Activated CD8-positive, alpha-beta memory T cell treated with anti-CD3 and anti-CD28 coated beads, Interleukin-2, amount 50 U/mL, for 48 hours (primary cell): ENCODE measurements at places on chromosomes 12 and 14.
A peak's percentile ranks its signal among the peaks of the same experiment; 100 is the strongest.

GRCh38 chr12:58529897-58530741 lies 390.2 kb downstream of the LRIG3 start:
- DNase-seq = no peak

DNA sequence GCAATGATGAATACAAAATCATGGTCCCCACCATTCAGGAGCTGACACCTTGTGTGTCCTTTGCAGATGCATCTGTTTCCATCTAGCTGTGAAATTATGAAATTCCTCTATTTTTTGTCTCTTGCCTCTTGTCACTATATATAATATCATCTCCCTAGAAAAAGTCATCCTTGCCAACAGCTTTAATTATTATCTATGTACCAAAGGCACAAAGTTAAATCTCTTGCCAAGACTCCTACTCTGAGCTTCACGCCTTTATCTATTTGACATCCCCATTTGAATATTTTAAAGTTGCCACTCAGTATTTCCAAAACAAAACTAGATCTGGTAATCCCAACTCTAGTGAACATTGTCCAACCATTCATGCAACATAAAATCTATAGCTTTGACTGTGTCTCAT lies 32.0 kb upstream of the PRB2 start:
- DNase-seq = no peak

DNA sequence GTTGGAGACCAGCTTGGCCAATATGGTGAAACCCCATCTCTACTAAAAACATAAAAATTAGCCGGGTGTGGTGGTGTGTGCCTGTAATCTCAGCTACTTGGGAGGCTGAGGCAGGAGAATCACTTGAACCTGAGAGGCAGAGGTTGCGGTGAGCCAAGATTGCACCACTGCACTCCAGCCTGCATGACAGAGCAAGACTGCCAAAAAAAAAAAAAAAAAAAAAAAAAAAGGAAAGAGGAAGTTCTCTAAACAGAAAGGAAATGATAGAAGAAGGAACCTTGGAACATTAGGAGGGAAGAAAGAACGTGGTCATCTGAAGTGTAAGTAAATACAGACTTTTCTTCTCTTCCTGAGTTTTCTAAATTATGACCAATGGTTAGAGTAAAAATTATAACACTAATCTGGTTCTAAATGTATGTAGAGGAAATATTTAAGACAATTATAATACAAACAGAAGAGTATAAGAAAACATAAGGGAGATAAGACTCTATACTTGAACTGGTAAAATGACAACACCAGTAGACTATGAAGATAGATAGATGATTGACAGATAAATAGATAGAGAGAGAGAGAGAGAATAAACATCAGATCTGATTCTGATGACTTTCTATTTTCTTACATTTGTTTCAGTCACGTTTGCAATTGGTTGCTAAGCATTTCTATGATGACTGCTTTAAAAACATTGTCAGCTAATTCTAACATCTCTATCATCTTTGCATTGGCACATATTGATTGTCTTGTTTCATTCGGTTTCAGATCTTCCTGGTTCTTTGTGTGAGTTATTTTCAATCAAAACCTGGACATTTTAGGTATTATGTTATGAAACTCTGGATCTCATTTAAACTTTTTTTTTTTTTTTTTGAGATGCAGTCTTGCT lies 12.9 kb upstream of the CORO1C start:
- DNase-seq = no peak

- DNase-seq = no peak
These were observed 30.8 kb downstream of the SRRM4 start for GRCh38 chr12:119012179-119012578.

- DNase-seq = no peak
These were observed at the start of gene HPD for GRCh38 chr12:121858662-121859572. TSS of gene HPD (minus strand) at chr12:121858859. CDS start at chr12:121858823, 36 bp downstream.

GRCh38 chr12:117629454-117629853 lies 268.0 kb upstream of the NOS1 start:
- DNase-seq = no peak

- DNase-seq = no peak
These were observed 151.1 kb downstream of the KIF26A start for GRCh38 chr14:104289507-104289906.

DNA sequence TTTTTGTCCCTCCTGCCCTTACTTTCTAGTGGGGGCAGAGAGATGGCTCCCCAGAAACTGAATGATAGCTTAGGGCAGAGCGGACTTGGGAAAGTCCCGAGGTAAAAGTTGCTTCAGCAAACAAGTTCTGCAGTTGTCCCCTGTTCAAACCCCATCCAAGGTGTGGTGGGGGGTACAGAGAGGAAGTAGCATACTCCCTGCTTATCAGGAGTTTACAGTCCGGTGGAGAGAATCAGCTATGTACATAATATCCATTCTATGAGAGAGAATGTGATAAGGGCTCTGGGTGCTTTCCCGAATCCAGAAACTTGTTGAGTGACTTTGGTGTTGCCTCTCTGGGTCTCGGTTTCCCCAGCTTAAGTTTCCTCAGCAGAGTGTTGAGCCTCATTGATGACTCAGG lies 40.4 kb upstream of the VRK1 start:
- DNase-seq = no peak

DNA sequence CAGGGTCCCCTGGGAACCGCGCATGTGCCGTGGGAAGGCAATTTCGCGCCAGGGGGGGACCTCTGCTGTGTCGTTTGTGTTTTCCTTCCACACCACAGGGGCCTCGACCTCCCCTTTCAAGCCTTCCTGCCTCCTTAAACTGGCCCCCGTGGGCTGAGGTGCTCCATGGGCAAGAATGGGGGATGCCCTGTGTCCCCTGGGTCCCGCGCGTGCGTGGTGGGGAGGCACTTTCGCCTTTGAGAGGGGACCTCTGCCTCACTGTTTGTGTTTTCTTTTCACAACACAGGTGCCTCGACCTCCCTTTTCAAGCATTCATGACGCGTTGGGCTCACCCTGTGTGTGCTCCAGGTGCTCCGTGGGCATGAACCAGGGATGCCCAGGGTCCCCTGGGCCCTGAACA lies 348.8 kb downstream of the ALG10 start:
- no peak for DNase-seq

DNA sequence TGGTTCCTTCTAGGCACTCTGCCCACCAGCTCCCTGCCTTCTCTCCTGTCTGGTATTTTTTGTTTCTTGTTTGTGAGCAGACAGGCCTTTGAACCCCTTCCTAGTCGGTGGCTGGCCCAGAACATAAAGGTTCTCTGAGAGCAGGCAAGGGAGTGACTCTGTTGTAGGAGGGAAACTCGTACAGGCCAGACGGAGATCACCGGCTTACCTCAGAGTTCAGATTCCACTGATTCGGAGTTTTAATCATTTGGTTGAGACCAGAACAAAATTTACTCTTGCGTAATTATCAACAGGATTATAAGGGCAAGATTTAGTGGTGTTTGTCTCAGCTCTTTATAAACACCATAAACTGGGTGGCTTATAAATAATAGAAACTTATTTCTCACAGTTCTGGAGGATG lies 128.3 kb downstream of the PLXNC1 start:
- no peak for DNase-seq

DNA sequence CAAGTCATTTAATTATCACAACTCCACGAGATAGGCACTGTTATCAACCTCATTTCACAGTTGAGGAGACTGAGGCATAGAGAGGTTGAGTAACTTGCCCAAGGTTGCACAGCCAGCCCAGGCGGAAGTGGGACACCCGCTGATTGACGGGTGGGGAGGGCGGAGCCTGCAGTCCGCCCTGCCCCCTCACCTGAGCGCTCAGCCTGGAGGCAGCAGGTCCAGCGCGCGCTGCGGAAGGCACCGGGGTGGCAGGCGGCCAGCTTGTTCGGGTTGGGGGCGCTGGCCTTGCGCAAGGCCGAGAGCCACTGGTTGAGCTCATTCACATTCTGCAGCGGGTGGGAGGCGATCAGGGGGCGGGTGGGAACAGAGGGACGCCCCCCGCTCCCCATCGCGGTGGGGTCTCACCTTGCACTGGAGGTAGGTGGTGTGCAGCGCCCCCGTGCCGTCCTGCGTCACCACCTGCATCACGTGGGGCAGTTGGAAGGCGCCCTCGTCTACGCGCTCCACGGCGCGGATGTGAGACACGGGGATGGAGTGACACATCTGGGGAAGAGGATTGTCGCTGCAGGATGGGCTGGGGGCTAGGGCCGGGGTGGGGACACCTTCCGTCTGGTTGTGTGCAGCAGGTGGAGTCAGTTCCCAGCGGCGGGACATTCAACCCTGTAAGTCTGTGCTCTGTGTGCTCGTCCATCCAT lies 31.7 kb downstream of the RASAL1 start:
- DNase-seq = peak; percentile 82

DNA sequence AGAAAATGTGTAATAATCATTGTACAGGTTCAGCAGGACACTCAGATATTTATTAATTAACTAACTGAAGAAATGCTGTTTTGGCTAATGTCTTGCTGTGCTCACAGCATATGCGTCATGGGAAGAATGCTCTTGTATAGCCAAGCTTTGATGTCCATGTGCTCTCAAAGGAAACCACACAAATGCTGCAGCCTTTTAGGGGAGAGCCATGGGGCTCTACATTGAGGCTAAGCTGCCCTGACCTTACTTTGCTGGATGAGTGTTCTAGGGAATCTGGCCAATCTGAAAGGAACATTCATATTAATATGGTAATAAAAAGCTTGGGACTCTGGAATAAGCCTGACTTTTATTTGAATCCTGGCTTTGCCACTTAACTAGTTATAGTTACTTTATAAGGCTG lies 9.5 kb upstream of the CRADD start:
- no peak for DNase-seq
